NCI-H1092 (cell line): ENCODE measurements at places on chromosomes 13 and 19.
A peak's percentile ranks its signal among the peaks of the same experiment; 100 is the strongest.

DNA sequence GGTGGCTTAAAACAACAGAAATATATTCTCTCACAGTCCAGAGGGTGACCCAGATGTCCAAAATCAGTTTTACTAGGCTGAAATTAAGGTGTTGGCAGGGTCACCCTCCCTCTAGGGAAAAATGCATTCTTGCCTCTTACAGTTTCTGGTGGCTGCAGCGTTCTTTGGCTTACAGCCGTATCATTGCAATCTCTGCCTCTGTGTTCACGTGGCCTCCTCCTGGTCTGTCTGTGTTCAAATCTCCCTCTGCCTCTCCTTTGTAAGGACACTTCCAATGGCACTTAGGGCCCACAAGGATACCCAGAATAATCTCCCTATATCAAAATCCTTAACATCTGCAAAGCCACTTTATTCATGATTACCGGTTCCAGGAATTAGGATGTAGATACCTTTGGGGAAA, 21.1 kb downstream of the KCTD12 start:
- no peak for DNase-seq

- DNase-seq, result no peak
Observed at GRCh38 chr13:80884056-80884785, 543.3 kb upstream of the SPRY2 start.

DNA sequence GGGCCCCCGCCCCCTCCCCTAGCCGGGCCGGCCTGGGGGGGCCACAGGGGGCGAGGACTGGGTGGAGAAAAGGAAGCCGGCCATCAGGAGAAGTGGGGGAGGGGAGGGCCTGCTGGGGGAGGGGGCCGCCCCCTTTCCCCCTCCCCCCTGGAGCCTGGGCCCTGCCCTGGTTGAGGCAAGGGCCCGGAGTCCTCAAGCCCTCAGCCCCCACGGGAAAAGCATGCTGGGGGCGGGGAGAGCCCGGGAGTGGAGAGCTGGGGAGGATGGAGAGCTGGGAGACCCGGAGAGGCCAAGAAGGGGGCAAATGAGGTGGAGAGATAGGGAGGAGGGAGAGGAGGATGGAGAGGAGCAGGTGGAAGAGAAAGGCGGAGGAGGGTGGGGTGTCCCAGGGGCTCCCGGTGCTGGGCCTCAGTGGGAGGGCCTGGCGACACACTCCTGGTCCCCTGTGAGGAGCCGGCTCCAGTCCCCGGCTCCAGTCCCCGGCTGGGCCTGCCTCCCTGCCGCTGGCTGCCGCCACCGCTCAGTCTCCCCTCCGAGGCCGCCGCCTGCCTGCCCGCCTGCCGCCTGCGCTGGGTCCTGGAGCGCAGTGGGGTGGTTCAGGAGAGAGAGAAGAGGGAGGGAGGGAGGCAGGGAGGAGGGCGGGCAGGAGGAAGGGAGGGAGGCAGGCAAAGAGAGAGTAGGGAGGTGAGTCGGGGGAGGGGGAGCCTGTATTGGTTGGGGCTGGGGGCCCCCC, at the start of gene GRIK5:
Gene GRIK5 (minus strand): TSS at position 588 of the 733 bp plus-strand sequence. CDS start 4,436 bp downstream, outside the sequence.
- no peak for DNase-seq

DNA sequence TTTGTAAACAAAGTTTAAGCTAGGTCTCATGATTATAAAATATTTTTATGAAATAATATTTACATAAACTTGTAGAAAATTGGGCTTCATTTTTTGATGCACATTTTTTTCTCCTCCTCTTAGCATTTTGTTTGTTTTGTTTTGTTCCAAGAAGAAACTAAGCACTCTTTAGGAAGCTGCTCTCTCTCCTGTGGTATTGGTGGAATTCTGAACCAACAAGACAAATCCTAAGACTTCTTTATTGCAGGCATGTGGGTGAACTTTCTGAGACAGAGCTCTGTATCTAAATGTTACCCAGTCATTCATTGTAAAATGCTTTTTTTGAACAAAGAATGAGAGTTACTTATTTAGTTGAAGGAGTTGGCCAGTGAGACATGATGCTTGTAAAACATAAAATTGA, 39.3 kb downstream of the LMO7 start:
- no peak for DNase-seq

DNA sequence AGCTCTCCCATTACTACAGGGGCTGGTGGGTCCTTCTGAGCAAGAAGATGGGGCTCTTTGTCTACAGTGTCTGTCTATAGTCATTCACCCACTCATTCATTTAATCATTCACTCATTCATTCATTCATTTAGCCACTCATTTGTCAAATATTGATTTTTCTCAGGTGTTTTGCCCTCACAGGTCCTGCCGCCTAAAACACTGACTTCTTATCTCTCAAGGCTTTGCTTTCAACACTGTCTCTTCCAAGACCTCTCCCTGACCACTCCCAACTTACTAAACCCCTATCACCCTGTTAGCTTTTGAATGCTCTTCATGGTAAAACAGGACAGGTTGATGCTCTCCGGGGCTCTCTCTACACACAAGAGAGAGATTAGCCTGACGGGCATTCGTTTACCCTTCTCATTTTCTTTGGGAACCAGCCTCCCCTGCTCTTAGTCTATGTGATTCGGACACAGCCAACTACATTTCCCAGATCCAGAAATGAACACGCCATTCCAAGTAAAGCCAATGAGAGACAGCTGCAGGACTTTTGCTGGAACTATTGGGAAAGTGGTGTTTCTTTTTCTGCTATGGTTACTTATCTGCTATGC, 22.7 kb downstream of the FAM187B start:
- no peak for DNase-seq

DNA sequence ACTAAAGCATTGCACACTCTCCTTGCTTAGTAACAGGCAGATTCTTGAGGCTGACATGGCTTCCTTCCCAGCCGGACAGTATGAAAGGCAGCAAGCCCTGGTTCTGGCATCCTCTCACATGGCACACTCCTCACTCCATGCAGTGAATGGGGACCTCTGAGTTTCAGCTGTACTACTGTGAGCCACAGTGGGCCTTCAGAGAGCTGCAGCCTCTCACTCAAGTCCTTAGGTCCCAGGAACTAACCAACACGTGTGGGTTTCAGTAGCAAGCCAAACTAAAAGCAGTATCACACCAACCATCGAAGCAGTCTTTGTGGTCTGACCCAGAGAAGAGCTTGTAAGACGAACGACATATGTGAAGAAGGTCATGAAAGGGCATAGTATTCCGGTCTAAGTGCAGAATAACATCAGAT, 128.2 kb downstream of the TBC1D4 start:
- no peak for DNase-seq

DNA sequence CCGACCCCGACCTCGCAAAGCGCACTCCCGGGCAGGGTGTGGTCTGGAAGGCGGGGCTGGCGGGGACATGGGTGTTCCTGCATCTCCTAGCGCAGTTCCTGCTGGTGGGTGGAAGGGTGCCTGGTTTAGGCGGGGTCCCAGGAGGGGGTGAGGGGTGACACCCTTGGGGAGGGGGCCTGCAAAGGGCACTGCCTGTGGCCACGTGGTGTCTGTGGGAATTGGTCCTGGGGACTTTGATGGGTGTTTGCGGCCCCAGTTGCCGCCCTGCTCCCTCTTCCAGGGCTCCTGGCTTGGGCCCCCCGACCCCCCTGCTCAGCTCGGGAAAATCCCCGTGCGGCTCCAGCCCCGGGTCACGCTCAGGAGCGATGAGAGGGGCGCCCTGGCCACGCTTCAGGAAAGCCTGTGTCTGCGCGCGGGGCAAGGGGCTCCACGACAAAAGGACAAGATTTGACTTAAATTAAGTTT, 19.1 kb downstream of the WTIP start:
- DNase-seq, result no peak

DNA sequence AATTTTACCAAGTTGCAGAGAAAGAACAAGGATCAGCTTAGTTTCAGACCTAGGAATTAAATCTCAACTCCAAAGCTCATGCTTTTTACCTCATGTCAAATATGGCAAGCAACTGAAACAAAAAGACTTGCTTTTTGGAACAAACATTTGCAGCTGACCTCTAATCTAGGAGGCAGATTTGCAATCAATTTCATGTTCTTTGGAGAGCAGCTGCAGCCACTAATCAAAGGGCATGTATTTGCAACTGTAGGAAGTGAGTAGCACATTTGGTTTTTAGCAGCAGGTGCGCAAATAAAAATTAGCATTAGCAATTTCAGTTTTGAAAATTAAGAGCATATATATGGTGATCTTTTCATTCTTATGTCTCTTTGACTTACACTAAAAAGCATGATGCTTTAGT, 459.3 kb upstream of the SLC10A2 start:
- DNase-seq, result peak; percentile 75

GRCh38 chr13:73879346-73880015, 254.7 kb downstream of the KLF12 start:
- DNase-seq, result no peak

GRCh38 chr13:36084131-36084530, 47.1 kb downstream of the DCLK1 start:
- no peak for DNase-seq

- DNase-seq, result peak; percentile 74
Observed at GRCh38 chr13:88862095-88862620, 1191.0 kb downstream of the SLITRK5 start.

DNA sequence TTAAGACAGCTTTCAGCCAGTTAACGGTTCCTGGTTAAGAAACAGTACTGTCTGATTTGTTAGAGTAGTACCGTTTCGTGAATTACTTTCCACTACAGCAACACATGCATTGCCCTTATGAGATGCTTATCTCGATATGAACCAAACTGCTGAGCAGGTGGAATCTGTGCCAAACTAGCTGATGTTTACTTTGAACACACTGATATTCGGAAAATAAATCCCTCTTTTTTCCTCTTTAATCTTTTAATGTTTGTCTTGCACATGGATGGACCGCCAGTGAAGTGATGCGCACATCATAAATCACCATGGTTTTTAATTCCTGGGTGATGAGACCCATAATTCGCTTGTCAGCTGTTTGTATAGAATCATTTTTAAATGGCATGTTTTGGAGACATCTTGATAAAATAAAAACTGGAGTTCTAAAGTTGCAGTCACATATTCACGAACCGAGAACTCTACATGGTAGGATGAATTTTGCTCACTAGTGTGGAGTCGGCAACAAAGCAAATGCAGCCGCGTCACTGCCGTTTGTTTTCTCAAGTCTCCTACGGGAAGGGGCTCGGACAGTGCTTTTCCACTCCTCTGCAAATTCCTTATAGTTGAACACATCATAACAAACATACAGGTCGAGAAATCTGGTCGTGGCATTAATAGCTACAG, 1.1 kb downstream of the GJA3 start:
- DNase-seq, result no peak

DNA sequence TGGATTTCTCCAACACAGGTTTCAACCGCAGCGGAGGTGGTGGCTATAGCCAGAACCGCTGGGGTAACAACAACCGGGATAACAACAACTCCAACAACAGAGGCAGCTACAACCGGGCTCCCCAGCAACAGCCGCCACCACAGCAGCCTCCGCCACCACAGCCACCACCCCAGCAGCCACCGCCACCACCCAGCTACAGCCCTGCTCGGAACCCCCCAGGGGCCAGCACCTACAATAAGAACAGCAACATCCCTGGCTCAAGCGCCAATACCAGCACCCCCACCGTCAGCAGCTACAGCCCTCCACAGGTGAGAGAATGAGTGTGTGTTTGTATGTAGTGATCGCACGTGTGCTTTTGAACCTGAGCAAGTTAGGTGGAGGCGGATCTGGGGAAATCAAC, 6.0 kb upstream of the CCDC97 start:
- no peak for DNase-seq

DNA sequence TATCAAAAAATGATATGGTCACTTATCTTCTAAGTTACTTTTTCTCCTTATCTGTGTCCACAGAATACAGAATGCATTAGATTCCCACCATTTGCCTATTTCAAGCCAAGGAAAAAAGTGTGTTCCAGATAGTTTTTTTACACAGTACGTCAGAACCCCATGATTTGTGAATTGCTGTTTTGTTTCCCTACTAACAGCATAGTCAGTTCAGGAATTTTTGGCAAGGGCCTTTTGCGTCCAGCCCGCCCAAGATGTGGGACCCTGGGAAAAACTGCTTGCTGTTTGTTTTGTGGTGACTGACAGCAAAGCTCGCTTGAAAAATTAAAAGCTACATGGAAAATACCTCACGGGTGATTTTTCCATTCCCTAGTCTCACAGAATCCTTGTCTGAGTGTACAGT, 20.4 kb upstream of the FAM216B start:
- no peak for DNase-seq

DNA sequence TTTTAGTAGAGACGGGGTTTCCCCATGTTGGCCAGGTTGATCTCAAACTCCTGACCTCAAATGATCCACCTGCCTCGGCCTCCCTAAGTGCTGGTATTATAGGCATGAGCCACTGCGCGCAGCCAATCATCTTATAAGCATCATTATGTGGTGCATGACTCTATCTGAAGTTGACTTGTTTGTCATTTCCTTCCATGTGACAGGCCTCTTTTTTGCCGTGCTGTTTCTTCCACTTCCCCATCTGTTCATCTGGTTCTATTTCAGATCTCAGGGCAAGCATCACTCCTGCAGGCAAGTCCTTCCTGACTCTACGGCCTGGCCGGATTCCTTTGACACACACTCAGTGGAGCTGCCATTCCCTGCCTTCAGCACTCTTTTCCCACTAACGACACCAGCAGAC, 15.2 kb downstream of the COL5A3 start:
- no peak for DNase-seq

- no peak for DNase-seq
Observed at GRCh38 chr13:28680541-28680940, 21.6 kb downstream of the POMP start.

- DNase-seq, result no peak
Observed at GRCh38 chr19:49930483-49931011, 1.2 kb upstream of the NUP62 start.

GRCh38 chr19:48746738-48747575, at the start of gene IZUMO1:
Gene IZUMO1 (minus strand): TSS chr19:48746909. CDS start chr19:48745859, 1,050 bp downstream.
- no peak for DNase-seq

DNA sequence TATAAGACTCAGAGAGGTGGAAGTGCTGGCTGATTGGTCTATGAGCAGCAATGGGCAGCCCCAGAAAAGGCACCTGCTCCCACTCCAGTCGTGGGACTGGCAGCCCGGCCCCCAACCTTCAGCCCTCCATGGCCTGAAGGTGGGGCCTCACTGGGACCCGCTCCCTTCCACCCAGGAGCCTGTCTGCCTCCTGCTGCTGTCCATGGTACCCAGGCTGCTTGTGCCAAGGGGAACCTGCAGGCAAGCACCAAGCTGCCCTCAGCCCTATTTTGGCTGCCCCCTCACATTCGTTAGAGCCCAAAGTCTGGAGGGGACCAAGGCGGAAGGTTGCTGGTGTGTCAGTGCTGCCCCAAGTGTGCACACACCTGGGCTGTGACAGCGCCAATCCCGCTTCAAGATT, 2304.9 kb downstream of the PCDH9 start:
- DNase-seq, result no peak

DNA sequence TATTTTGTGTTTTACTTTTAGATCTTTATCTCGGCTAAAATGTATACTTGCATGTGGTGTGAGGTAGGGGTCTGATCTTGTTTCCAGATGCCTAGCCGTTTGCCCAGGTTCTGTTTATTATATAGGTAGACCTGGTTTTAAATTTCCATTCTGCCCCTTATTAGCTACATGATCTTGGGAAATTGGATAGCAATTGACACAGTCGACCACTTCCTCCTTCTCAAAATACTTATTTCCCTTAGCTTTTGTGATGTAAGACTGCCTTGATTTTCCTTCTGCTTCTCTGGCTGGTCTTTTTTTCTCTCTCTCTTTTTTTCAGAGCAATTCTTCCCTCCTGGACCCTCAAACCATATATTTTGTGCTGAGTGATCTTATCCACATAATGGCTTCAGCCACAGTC, 3.0 kb upstream of the PGLYRP1 start:
- DNase-seq, result no peak
